Stimulated activated CD4-positive, alpha-beta T cell treated with anti-CD3 and anti-CD28 coated beads, Interleukin-2, amount 100 ng/mL, for 24 hours (primary cell): ENCODE measurements at places on chromosomes 3 and 15.

DNA sequence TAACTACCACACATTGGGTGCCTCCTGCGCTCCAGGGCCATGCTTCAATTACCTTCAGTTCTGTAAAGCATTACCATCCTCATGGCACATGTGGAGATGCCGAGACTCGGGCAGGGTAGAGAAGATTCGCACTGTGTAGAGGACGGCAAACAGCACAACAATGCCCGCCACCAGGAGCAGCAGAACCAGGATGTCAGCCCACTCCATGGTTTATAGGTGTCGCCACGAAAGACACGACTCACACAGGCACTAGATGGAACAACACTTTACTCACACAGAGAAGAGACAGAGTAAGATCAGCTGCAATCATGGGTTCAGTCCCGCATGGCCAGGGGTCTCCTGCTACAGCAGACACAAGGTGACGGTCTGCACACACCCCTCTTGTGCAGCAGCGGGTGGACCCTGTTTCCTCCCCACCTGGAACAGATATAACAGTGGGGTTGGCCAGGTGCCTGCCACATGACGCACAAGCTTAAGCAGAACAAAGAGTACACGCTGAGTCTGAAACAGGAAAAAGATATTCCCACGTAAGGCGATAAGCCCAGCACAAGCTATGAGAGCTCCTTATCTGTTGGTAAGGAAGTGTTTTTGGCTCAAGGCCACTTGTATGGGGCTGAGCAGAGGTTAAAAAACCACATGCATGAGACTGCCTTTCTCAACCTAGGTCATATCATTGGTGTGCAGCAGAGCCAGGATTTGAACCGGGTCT, 2.5 kb upstream of the TBC1D21 start:
- no peak for DNase-seq

- no peak for DNase-seq
These were observed 39.0 kb upstream of the BLM start for GRCh38 chr15:90677807-90678790.

GRCh38 chr15:73318463-73319351, 50.1 kb downstream of the HCN4 start:
- no peak for DNase-seq

DNA sequence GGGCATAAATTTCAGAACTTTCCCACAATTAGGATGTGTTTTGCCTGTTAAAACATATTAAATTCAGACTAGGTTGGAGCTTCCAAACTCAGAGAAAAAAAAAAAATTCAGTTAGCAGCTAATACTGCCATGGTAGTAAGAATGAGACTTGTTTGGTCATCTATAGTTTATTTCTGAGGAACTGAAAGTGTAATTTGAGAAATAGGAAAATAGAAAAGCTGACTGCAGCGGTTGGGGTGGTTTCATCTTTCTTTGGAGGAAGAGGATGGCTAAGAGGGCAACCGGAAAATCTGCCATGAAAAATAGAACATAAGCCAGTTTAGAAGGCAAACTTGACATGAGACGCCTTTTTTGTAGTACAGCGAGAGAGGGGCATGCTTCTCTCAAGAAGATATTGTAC, 371.2 kb upstream of the ROBO2 start:
- no peak for DNase-seq

GRCh38 chr3:52023860-52024764, 28.4 kb upstream of the RPL29 start:
- no peak for DNase-seq

- peak; percentile 82 for DNase-seq
These were observed 3.2 kb upstream of the SIN3A start for GRCh38 chr15:75454471-75455378.

DNA sequence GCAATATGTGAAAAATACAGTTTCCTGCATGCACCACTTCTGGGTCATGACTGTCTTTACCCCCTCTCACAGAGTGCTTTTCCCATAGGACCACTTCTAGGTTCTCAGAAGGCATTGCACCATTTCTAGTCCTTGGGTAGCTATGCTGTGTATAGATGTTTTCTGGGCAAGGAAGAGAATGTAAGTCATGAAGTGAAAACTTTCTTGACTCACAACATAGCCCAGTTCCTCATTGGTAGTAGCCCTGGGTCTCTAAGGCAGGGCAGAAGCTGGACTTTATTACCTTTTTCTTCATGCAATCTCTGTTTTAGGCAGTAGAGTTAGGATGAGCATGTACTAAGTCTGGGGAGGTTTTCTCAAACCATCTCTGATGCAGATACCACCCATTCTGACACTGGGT, 203.1 kb downstream of the EPHB1 start:
- DNase-seq: no peak

- no peak for DNase-seq
These were observed 817.5 kb upstream of the ALCAM start for GRCh38 chr3:104549099-104549714.

DNA sequence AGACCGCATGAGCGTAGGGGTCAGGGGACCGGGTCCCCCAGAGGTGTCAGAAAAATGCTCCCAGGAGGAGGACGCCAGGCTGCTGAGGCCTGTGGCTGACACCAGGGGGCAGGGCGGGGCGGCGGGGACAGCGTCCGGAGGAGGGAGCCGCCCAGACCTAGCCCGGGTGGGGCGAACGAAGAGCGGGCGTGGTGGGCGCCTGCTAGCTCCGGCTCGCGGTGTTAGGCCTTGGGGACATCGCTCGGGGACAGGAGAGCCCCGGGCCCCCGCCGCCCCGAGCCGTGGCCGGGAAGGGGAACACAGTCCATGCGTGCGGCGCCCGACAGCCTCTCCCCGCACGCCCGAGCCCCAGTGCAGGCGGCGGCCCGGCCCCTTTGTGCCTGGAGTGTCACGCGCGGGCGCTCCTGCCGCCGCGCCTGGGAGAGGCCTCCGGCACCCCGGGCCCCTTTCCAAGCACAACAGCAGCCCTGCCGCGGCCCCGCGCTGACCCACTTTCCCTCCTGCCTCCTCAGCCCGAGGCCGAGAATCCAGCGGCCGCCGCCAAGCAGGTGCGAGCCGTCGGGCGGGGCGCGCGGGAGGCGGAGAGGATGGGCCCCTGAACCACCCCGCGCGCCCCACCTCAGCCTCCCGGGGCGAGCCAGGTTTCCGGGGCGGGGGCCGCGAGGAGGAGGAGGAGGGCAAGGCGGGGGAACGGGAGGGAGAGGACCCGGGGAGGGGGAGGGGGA, 111.0 kb upstream of the KLF13 start:
- DNase-seq: peak; percentile 88

- no peak for DNase-seq
These were observed 78.2 kb downstream of the FAIM start for GRCh38 chr3:138686771-138687221.

GRCh38 chr15:73996939-73997338, 2.4 kb downstream of the PML start:
- DNase-seq: no peak

DNA sequence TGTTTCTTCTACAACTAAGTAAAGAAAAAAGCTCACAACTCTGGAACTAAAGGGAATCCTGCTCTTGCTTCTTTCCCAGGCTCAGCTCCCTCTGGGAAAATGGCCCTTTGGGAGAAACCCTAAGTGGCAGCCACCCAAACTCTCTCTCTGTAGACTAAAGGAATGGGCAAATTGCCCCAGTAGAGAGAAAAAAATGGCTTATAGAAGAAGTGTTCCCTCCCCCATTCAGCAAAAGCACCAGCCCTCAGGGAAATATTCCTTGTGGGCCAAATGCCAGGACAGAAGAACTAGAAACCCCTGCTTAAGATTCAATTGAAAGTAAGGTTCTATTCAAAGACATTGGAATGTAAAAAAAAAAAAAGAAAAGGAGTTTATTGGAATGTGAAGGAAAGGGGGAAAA, 603.7 kb upstream of the ALCAM start:
- no peak for DNase-seq

DNA sequence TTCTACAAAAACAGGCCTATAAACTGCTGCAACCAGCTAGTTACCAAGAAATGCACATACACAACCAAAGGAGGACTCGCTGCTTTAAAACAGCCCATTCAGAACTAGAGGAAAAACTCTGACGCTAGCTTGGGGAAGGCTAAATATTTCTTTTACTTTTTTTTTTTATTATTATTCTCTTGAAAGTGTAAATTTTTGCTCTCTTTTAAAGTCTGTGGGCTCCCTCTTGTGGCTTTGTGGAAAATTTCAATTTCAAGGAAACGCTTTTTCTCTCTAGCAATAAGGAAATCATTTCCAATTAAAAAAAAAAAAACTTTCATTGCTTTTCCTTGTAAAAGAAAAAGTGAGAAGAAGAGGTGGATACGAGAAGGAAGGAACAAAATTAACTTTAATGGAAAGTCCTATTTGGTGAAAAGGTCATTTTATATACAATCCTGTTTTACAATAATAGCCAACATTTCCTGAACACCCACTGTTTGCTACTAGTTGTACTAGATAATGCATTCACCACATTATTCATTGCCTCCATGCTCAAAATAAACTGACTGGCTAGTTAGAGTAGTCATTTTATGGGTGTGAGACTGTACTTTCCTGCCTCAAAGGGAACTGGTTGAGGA, 51.2 kb upstream of the SAMMSON start:
- DNase-seq: no peak

GRCh38 chr15:75811626-75812025, 31.6 kb upstream of the UBE2Q2 start:
- DNase-seq: no peak

DNA sequence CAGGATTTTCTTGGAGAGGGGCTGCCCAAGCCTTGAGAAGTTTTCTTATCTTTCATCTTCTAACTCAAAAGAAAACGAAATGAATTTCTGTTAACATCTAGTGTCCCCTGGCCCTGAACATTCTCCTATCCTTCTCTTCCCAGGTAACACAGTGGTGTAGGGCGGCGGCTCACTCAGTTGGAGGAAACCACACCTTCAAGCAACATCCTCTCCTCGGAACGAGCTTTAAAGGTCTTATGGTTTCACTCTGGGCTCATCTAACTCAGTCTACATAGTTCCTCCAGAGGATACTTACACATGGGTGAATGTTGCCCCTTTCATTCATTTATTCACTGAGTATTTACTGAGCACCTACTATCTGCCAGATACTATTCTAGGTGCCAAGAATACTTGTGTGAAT, 31.0 kb upstream of the KLHL6 start:
- DNase-seq: no peak

DNA sequence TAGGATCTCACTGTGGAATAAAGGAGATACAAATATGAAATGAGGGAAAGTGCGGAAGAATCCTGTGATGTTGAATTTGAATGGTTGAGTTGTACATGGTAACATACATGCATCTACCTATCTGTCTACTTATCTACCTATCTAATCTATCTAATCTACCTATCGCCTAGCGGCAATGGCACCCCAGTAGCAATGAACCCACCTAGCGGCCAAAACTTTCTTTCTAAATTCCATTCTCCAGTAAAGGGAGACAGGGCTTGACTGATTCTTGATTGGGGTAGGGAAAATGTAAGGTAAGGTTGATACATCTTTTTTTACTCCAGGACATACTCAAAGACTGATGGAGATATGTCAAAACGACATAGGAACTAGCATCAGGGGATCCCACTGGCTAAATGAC, 345.0 kb downstream of the FHIT start:
- no peak for DNase-seq

DNA sequence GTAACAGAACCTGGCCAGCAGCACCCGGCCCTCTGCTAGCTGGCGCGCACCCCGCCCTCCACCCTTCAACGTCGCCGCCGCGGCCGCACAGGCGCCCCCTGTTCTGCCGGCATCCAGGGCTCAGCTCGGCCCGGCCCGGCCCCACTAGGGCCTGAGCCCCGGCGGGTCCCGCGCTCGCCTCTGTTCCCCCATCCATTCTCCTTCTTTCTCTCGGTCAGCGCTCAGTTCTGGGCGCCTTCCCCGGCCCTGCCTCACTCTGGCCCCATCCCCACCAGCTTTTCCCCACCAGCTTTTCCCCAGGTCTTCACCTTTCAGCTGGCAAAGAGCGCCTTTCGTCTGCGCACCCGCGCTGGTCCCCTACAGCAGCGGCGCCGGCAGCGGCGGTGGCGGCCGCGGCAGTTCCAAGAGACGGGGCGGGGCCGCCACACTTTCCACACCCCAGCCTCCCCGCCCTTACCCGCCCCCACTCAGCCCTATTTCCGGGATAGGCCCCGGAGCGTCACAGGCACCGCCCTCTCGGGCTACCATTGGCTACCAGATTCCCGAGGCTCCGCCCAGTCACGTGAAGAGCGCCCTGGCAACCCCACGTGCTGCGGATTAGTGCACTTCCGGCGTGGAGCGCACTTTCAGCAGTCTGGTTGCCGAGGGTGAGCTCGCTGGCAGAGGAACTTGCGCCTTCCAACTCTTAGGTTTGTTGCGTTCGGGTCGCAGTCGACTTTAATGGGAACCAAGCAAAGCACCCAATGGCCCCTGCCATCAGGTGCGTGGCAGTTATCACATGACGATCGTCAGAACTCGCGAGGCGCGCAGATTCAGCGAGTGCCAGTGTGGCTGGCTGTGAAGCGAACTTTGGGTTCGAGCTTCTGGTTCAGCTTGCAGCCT, at the start of gene EIF5A2:
TSS of gene EIF5A2 (minus strand) at position 403 of the 882 bp plus-strand sequence. CDS start 831 bp downstream, outside the sequence.
- peak; percentile 96 for DNase-seq

- no peak for DNase-seq
These were observed 85.6 kb downstream of the IQSEC1 start for GRCh38 chr3:12987602-12988001.

DNA sequence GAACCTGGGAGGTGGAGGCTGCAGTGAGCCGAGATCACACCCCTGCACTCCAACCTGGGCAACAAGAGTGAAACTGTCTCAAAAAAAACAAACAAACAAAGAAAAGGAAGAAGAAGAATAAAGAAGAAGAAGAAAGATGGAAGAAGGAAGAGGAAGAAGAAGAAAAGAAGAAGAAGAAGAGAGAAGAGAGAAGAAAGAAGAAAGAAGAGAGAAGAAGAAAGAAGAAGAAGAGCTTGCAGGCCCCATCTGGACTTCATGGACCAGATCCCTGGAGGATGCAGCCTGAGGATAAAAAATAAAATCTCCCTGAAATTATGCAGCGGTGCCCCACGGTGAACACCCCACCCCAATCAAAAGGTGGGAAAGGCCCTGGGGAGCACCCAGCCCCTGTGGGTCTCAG, 8.8 kb upstream of the MESP1 start:
- DNase-seq: no peak

DNA sequence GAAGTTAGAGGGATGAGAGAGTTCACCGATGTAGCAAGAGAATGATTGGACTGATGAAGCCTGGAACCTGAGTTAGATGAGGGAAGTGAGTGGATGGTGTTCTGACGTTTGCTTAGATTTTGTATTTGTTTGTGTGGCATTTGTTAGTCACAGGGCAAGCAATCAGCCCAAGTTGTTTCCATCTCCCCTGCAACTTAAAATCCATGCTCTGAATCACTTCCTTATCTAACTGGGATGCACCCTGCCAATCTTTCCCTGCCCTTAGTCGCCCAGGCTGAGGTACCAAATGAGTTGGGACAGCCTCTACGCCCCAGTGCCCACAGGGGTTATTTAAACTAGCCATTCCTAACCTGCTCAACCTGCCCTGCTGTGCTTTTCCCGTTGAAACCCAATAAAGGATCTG, 12.6 kb downstream of the PAQR5 start:
- DNase-seq: no peak

DNA sequence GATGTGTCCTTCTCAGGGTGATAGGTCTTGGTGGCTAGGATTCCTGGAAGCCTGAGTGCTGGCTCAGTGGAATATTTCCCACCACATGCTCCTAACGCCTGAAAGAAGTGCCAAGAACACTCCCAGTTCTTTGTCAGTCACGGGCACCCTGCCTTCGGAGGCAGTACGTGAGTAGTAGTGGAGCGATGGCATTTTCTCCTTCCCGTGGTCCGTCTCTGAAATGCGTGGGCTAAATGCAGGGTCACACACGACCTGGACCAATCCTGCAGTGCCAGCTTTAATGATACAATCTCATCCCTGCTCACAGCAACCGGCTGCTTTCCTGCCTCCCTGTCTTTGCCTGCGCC, 14.5 kb downstream of the H1-8 start:
- no peak for DNase-seq
